Heart right ventricle (tissue), 16 donors: ENCODE measurements at places on chromosomes 16 and 17. TPM values are rescaled to one million over a fixed set of nuclear protein-coding genes. Genes with fewer than 3 reads are reported as not detected.

GRCh38 chr16:12543700-12544476 lies 259.8 kb downstream of the CPPED1 start:
- H3K4me1 ChIP-seq = peaks cover 2% of the 10 kb centered on the region
- H3K4me3 ChIP-seq = no peak overlapping the region
- no peak overlapping the region for H3K27ac ChIP-seq
- H3K36me3 ChIP-seq = no peaks in the 10 kb centered on the region
- DNase-seq = no peak
- H3K27me3 ChIP-seq = no peaks in the 10 kb centered on the region

DNA sequence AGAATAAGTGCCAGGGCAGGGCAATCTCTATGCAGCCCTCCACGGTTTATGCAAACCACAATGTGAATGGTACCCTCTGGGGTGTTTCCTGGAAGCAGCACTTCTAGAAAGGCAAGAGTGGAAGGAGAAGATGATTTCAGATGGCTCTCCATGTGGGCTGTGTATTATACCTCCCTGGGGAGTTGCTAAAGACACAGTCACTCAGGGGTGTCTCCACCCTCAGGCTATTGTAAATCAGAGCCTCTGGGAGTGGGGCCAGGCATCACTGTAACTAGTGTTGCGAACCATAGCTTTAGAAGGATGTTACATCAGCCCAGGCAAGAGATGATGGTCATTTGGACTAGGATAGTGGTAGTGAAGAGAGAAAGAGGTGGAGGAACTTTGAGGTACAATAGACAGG lies 83.3 kb upstream of the ZKSCAN2 start:
- H3K4me1 ChIP-seq = no peaks in the 10 kb centered on the region
- no peaks in the 10 kb centered on the region for H3K36me3 ChIP-seq
- H3K4me3 ChIP-seq = no peak overlapping the region
- DNase-seq = no peak

- H3K36me3 ChIP-seq = no peaks in the 10 kb centered on the region
- H3K4me1 ChIP-seq = peaks cover 6% of the 10 kb centered on the region
- peak; percentile 60 for DNase-seq
- H3K27me3 ChIP-seq = no peaks in the 10 kb centered on the region
Measured at GRCh38 chr16:16042076-16042475, 92.7 kb downstream of the ABCC1 start.

The CCL16 gene
- total RNA-seq = not detected

The KCNJ18 gene
- total RNA-seq = not detected

The PERCC1 gene
- 0.32 TPM for total RNA-seq
